CD4-positive, alpha-beta T cell treated with Interleukin-17A for 1 hour (primary cell): ENCODE measurements at places on chromosomes 7 and 10.

DNA sequence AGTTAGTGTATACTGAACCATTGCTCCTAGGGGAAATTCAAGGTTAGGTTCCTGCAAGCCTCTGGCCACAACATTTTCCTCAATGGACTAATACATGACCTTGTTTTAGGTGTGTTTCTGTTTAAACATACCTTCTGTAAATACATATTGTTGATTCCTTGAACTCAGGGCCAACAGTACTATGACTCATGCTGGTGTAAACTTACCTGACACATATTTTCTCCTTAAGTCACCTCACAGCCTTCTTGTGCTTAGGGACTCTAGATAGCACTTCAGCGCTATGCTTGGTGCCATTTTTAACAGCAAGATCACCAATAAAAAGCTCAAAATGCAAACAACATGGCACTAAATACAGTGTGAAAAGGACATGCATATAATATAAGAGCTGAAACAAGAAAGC, 176.4 kb downstream of the TAX1BP1 start:
- DNase-seq = no peak

DNA sequence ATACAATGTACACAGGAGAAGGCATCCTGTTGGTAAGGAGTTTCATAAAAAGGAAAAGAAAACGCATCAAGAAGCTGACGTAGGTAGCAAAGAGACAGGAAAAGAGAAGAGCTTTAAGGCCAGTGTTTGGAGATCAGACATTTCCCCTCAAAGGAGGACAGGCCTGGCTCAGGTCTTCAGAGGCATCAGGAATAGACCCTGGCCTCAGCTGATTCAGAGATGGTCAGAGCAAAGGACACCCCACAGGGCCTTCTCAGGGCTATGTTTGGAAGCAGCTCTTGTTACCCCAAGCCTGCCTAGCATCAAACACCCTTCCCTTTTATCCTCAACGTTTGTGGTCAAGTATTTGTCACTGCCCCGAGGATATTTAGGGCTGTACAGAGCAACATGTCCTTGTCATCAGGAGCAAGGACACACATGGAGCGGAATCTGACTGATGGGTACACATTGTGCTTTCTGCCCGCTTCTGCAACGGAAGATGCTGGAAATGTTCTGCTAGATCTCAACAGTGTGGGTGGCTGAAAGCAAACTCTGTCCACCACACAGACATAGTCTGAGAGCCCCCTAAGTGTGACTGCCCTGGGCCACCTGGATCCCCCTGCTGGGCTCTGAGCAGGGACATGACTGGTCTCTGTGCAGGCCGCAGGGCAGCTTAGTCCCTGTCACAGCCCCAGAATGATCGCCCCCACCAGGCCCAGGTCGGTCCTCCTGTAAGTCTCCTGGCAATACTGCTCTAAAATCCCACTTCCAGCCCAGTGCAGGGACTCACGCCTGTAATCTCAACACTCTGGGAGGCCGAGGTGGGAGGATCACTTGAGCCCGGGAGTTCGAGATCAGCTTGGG, 1.0 kb upstream of the ZDHHC4 start:
- DNase-seq = no peak

DNA sequence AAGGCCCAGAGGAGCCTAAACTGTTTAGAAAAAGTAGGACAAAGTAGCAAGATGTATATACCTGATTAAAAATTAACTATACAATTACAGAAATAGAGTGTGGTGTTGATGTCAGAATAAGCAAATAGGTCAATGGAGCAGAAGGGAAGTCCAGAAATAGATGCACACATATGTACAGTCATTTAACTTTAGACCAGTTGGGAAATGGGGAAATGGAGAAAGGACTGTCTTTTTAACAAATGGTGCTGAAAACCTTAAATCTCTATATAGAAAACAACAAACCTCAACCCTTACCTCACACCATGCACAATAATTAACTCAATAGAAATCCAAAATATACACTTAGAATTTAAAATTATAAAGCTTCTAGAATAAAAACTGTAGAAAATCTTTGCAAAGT, 72.2 kb downstream of the CH25H start:
- DNase-seq = no peak

DNA sequence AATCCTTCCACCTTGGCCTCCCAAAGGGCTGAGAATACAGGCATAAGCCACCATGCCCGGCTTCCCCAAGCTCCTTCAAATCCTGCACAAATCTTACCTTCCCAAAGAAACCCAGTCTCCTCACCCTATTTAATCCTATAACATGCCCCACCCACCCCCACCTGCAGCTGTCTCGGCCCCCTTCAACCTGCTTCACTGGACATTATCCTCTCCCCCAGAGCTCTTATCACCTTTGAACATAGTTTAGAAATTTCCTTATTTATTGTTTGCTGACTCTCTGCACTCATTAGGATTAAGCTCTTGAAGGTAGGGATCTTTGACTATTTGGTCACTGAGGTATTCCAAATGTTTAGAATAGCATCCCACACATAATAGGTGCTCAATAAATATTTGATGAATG, 3.5 kb downstream of the ZNF467 start:
- no peak for DNase-seq

DNA sequence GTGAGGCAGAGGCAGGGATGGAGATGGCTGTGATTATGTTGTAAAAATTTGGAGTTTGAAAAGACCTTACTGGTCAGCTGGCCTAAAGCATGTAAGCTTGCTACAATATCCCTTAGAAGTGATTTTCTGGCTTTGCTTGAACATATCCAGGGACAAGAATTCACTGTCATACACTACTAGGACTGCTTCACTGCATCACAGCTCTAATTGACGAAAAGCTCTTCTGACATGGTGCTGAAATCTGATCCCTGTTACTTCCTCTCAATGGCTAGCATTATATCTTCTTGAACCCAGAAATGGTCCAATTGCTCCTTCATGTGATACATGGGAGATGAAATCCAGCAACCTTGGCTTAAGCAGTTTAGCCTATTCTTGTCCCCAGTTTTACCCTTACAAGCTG, 197.7 kb upstream of the HPS1 start:
- no peak for DNase-seq

GRCh38 chr10:96532523-96532922, 18.8 kb upstream of the TLL2 start:
- DNase-seq = no peak

DNA sequence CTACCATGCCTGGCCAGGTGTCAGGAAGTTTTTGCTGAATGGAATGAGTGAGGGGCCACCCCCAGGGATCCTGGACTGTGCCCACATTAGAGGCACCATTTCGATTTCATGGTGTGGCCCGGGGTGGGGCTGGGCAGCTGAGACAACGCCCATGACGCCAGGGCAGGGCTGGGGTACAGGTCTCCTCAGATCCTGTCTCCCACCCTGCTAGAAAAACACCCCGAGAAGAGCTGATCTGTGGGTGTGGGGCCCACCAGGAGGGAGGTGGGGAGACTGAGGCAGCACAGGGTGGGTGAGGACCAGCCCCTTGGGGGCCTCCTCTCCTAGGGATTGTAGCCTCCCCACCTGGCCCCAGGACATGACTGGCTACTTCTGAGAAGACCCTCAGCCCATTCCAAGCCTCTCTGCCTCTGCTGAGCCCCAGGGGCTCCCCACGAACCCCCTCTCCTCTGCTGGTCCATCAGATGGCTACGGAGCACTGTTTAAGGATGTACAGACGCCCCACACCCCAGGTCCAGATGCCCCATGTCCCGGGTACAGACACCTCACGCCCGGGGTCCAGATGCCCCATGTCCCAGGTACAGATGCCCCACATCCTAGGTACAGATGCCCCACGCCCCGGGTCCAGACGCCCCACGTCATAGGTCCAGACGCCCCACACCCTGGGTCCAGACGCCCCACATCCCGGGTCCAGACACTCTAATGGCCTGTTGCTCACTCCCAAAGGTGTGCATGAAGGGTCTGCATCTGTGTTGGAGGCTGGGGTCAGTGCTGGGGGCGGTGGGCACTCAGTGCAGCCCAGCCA, 99.4 kb downstream of the MICALL2 start:
- DNase-seq = no peak

GRCh38 chr10:96912405-96912804, 80.3 kb downstream of the LCOR start:
- DNase-seq = no peak

DNA sequence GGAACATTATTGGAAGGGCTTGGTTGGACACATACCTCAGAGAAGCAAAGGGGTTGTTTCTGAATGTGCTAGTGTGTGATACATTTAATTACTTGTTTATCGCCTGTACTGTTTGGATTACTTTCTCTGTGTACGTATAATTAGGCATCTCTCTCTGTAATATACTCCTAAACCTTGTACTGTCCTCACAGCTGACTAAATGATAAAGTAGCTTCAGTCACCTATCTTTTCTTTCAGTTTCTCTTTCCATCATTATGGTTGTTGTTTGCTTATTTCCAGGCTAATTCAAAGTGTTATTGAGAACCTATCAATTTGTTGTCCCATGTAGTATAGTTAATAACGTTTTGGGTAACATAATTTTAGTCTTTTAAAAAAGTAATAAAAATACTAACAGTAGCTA, 34.0 kb downstream of the MXI1 start:
- DNase-seq = no peak

- DNase-seq = no peak
Measured at GRCh38 chr7:15317215-15317614, 244.6 kb downstream of the AGMO start.

GRCh38 chr10:44854693-44855350, 56.3 kb upstream of the TMEM72 start:
- DNase-seq = no peak

DNA sequence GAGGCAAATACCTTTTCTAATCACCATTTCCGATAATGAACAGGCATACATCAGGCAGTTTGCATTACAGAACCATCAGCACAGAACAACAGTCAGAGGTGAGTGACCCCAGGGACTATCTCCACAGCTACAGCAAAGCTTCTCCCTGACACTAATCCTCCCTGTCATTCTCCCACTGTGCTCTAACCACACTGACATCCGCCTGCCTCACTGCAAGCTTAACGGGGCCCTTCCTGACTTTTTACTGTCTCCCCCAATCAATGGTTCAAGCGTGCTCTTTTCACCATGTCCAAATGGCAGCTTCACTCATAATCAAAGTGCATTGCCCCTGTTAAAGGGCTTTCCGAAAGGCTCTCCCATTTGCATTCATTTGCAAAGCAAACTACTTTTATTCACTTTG, 196.3 kb downstream of the DNAJC1 start:
- DNase-seq = no peak

DNA sequence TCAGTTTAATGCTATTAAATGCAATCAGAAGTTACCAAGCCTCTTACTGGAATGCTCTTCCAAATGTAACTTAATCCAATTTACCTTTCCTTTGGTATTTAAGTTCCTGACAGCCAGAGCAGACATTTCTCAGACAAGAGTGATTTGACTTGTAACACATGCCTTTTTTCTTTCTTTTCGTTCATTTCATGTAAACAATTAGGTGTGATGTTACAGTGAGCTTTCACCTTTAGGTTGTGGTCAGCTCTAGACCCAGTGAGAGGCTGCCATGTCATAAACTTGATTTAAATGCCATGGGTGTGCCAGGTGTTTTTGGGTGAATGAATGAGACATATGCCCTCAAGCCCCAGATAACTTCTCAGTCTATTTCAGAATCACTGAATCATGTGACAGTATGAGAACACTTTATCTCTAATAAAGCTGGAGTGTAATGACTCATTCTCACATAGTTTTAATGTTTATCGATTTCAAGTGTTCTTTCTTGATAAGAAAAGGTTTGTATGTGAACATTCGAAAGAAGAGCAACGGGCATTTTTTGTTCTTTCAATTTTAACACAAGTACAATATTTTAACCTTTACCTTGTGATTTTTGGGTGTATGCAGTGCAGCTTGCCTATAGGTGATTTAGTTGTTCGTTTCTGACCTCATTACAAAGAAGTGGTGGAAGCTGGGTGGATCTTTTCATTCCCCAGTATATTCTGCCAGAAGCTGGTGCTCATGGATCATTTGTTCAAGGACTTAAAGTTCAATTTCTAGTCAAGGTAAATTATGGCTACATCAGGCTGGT, 61.5 kb downstream of the CHN2 start:
- no peak for DNase-seq

GRCh38 chr7:16561943-16562342, 35.3 kb downstream of the LRRC72 start:
- no peak for DNase-seq

DNA sequence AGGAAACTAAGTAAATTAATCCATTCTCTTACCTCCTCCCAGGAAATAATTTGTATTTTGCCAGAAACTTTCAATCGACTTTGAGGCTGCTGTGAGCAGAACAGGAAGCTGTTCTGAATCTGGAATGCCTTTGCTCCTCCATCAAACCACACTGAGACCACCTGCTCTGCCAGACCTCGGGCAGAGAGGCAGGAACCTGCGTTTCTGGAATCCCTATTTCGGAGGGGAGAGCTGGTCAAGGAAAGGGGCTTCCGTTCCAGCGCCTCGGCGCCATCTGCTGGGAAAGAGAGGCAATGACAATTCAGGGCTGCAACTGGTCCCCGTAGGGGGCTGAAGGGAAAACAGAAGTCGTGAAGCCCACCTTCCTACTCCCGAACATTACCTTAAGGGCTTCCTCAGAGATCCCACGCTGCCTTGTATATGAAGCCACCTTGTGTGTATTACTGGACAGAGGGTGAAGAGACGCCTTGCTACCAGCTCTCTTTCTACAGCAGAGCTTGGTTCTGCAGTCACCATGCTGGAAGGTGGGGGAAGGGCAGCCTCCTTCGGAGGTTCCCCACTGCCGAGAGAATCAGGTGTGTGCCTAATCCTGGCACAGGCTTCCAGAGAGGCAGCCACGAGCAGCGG, 31.2 kb downstream of the ZNF467 start:
- DNase-seq = peak; percentile 61

DNA sequence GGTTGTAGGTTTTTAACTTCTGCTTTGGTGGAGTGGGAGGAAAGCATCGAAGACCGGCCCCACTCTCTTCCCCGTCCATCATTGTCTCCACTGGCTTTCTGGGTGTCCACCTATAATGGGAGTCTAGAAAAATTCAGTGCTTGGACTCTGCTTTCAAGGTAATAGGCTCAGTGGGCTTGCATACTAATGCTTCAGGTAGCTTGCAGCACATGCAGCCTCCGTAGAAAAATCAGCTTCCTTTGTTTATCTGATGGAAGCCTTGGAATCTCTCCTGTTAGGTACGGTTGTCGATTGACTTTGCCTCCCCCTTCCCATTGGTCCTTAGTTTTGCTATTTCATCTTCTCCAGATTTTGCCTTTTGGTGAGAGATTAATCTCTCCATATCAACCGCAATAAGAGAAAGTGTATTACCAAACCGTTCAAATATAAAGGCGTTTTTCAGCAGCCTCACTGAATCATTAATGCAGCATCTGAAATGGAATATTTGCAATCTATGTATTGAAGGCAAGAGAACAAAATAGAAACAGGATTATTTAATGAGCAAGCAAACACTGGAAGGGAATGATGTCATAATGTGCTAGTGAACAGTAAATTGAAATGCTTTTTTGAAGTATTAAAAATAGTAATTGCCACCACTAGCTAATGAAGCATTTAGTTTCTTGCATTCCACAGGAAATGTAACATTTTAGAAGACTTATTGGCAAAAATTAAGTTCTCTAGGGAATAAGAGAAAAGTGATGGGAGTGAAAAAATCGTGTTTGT, 944 bp downstream of the AVL9 start:
- no peak for DNase-seq

- no peak for DNase-seq
Measured at GRCh38 chr10:29811751-29812427, 177.1 kb upstream of the SVIL start.
